ENCODE measurements at places on chromosomes 4 and X.

DNA sequence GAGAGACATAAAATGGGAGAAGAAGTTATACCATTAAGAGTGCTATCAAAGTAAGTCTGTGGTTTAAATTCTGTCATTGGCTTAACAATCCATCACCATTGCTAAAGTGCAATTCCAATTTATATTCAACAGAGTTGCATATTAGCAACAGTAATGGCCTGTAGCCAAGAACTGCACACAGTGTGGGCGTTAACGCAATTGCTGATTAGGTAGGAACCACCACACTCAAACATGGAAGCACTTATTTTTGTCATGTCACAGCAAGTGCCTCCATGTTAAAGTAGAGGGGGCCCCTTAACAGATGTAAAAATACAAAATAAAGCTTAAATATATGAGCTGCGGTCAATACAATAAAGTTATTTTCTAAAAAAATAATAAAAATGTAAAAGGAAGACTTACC lies 10.8 kb downstream of the LARP7 start:
- DNase-seq = no peak

DNA sequence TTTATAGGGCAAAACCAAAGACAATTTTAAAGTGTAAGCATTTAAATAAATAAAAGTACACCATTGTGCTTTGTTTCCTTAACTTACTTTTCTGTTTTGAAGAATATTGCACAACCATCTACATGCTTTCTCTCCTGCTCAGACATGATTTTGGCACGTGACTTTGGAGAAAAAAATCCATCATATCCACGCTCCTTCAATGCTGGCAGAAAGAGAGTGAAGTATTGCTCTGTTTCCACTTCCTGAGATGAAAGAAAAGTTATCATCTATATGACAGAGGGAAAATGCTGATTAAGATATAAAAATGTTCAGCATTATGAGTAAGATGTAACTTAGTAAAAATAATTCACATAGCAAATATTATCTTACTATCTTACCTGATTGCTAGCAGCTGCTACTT lies 77.1 kb downstream of the CNOT6L start:
- DNase-seq = no peak

- no peak for DNase-seq
Observed at GRCh38 chrX:46447384-46447783, 97.8 kb downstream of the ZNF674 start.

- DNase-seq = no peak
Observed at GRCh38 chr4:79237851-79238250, 88.0 kb downstream of the NAA11 start.

DNA sequence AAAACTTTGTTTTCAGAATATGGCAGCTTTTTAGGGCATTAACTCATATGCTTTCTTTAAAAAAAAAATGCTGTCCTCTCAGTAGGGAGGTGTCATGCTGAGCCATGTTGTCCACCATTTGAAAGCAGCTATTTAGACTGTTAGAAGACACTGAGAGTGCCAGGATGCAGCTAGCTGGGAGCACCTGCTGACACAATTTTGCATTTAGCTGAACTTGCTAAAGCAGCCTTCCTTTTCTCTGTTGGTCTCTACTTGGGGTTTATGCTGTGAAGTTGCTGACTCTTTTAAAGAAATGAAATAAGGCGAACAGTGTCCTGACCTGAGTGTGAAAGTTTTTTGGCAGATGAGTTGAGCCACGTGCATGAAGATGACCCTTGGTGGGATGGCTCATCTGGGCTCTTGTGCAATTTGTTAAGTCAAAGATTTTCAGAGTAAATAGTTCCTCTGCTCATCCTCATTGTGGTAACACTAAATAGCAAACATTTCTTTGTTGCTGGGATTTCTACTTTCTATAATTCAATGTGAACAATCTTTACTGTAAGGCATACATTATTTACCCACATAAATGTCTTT lies 64.5 kb downstream of the CDS1 start:
- DNase-seq = no peak

DNA sequence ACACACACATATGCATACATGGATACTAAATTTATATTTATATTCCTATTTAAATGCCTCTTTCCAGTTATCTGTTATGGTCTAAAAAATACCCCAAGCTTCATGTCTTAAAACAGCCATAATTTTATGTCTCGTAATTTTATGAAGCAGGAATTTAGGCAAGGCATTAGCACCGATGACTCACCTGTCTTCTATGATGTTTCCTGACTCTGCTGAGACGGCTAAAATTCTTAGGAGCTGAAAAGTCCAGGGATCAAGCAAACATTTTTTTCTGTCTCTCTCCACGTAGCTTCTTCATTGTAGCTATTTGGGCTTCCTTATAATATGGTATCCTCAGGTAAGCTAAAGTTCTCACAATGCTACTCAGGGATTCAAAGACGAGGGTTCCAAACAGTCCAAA lies 930.3 kb downstream of the STIM2 start:
- DNase-seq = no peak

DNA sequence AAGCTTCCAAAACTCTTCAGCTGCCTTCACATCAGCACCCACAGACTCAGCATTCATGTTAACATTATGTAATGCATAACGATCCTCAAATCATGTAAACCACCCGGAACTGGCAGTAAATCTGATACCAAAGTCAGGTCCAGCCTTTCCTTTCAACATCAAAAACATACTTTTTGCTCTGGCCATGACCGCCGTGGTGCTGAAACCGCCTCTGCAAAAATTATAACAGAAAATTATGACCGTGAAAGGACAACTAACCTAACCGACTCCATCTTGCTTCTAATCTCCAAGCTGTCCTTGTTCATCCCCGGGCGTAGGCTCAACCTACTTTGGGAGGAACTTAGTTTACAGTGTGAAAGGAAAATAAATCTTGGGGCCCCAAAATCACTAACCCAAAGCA lies 51.6 kb downstream of the TRMT44 start:
- no peak for DNase-seq

DNA sequence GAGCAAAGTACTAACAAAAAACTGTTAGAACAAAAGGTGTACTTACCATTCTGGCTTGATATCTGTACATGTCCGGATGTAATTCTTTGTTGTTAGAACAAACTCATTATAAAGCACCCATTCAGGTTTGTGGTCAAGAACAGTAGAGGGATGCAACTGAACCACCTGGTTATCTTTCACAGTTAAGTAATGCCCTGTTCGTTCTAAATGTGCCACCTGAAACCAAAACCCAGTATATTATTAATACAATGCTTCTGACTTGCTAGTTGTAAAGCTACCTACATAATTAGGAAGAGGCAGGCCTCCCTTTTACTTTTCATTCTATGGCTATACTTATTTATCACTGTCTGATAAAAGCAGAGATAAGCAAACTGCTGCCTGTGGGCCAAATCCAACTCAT lies 54.8 kb downstream of the DHX15 start:
- no peak for DNase-seq

DNA sequence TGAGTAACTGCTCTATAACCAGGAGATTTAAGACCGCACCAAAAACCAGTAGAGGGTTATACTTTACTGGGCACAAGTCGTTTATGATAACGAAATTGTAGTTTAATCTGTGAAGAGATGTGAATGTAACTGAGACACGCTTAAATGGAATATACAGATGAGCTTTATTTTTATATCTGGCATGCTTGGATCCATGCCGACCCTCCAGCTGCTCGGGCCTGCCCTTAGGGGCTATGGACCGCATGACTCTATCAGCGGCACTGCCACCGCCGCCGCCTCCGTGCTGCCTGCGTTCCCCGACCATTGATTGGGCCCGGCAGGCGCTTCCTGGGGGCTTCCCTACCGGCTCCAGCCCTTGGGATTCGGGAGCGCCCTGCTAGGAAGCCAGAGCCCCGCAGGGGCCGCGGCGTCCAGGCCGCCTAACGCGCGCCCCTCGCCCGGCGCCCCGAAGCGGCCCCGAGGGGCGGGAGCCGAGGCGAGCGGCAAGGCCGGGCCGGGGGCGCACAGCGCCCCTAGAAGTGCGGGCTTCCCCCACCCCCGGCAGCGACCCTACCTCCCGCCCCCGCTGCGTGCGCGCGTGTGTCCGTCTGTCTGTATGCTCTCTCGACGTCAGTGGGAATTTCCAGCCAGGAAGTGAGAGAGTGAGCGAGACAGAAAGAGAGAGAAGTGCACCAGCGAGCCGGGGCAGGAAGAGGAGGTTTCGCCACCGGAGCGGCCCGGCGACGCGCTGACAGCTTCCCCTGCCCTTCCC lies at the start of gene NFKB1:
Gene NFKB1, plus strand, starts transcription at position 664 of the 751 bp plus-strand sequence. CDS start 24,160 bp downstream, outside the sequence.
- peak; percentile 66 for DNase-seq

- no peak for DNase-seq
Observed at GRCh38 chr4:158159054-158159717, 13.6 kb downstream of the GASK1B start.

- no peak for DNase-seq
Observed at GRCh38 chrX:41716222-41716621, 7.8 kb upstream of the GPR82 start.

DNA sequence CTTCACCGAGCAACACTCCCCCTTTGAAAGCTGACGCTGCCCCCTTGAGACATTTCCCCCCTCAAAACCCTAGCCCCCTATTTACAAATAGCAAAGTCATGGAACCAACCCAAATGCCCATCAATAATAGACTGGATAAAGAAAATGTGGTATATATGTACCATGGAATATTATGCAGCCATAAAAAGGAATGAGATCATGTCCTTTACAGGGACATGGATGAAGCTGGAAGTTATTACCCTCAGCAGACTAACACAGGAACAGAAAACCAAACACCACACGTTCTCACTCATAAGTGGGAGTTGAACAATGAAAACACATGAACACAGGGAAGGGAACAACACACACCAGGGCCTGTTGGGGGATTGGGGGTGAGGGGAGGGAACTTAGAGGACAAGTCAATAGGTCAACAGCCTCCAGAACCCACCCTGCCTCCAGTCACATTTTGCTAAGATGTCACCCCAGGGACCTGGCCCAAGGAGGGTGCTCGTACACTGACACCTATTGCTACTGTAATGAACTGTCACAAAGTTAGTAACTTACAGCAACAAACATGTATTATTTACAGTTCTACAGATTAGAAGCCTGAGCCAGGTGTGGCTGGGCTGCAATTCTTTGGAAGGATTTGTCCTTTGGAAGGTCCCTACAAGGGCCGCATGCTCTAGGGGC lies 20.6 kb downstream of the SCD5 start:
- no peak for DNase-seq

DNA sequence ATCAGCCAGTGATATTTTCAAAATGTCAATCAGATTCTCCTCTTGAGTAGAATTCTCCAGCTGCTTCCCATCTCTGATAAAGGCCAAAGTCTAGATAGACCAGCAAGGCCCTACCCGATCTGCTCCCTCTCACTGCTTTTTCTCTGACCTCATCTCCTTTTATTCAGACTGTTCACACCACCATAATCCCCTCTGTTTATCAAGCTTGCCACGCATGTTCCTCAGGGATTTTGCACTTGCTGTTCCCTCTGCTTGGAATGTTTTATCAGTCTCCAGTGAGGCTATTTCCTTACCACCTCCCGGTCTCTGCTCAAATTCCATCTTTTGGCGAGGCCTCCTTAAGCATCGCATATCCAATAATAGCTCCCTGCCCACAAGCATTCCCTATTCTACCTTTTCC lies 20.1 kb downstream of the NOCT start:
- DNase-seq = no peak

GRCh38 chr4:88674565-88674964 lies 23.1 kb downstream of the NAP1L5 start:
- no peak for DNase-seq

DNA sequence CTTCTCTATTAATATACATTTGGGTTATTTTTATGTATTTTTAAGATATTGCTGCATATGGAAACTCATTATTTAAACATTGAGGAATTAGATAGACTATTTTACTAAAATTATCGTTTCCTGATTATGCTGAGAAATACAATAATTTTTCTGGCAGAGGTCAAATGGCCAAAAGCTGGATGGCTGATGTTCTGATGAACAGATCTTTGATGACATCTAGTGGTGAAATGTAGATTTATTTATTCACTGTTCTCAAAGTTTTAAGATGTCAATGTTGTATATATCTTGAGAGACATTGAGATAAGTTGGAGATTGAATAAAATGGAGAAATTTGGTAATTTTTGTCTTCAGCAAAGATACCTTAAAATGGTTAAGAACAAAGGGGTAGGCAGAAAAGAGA lies 96.2 kb downstream of the UGT8 start:
- no peak for DNase-seq

- DNase-seq = no peak
Observed at GRCh38 chrX:21741869-21742701, 15.8 kb downstream of the SMPX start.

- DNase-seq = no peak
Observed at GRCh38 chr4:107579099-107579498, 140.9 kb downstream of the PAPSS1 start.

DNA sequence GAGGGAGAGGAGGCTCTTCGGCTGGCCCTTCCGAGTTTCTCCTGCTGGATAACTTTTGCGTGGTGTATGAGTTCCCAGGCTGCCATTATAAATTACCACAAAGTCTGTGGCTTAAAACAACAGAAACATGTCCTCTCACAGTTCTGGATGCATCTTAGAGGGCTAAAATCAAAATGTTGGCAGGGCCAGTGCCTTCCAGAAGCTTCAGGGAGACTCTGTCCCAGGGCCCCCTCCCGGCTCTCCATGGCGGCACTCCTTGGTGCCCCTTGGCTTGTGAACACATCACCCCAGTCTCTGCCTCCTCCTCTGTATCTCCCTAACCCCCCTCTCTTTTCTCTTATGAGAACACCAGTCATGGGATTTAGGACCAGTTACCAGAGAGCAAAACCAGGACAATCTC lies 23.3 kb upstream of the PPP2R2C start:
- DNase-seq = no peak

DNA sequence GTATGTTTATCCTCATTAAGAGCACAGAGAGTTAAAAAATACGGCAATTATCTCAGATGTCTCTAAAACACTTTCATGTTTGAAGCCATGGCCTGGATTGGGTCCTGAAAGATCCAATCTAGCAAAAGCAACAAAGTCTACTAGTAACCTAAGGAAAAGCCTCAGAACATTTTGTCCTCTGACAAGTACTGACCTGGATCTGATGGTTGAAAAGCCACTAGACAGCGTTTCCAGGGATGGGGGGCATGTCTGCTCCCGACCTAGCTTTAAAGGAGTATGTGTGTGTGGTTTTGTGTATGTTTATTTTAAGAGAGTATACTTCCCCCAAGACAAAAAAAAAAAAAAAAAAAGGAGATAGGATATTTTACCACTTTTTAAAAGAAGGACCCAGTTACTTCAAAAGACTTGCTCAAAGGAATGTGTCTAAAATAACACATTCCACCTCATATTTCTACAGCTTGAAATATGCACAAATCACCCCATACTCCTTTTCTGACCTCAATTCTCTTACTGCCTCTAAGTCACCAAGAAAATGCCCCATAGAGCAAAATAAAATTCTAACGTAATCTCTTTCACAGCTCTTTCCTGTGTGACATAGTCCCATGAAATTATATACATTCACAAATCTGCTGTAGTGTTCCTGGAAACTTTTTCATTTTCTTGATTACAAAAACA lies 189.0 kb upstream of the TTC29 start:
- DNase-seq = no peak
